NCI-H1436 treated with DMSO at 0.1 percent for 48 hours (cell line): ENCODE measurements at places on chromosomes 4 and X.

- no peak for DNase-seq
These were observed 2365.5 kb downstream of the PCDH7 start for GRCh38 chr4:33085709-33086108.

DNA sequence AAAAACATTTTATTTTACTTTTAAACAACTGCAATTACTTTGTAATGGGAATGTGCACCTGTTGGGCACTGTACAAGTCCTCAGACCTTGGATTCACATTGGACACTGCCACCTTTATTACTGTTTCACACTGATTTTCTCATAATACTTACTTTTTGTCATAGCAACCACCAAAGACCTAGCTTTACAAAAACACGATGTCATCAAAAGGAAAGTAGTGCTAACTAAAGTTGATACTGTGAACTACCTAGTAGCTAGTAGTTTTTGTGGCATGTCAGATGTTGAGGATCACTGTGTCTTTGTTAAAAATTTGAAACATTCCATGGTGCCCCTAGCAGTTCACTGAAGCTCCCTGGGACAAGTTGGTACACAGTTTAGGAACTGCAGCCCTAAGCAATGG is 62.9 kb upstream of the HOPX start:
- no peak for DNase-seq

GRCh38 chr4:57091657-57092162 is 18.5 kb downstream of the IGFBP7 start:
- no peak for DNase-seq

GRCh38 chr4:98468709-98469108 is 189.7 kb downstream of the TSPAN5 start:
- DNase-seq: no peak

DNA sequence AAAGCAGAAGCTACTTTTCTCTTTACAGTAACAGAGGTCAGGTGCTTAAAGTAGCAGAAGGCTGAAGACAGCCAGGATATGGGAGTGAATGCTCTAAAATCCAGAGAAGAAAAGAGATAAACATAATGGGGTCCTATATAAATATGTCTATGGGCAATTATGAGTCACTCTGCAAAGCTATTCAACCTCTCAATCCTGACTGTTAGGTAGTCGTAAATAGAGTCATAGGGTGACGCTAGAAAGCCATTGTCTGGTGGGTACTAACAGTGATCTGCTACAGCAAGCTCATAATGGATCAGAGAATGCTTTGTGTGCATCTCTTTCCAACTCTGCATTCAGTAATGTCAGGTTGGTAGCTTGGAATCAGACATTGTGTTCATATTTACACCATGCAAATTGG is 53.5 kb upstream of the PDE5A start:
- DNase-seq: peak; percentile 4

DNA sequence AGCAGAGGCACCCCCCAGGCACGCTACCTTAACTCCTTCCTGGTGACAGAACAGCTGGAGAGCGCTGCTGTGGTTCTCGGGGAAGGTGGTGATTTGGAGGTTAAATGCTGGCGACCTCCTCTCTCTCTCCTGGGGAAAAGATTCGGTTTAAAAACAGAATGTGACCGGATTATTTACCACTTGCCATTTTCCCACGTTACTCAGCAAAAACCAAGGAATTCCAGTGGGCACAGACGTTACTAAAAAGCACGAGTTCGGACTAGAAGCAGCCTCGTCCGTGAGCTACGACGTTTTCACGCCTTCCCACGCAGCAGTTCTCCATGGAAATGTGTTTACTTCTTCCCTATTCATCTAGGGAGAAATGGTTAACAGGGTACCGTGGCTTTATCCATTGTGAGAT is 32.3 kb upstream of the C4orf50 start:
- no peak for DNase-seq

GRCh38 chr4:21366312-21366711 is 582.3 kb downstream of the KCNIP4 start:
- DNase-seq: no peak

- peak; percentile 13 for DNase-seq
These were observed 4.8 kb downstream of the PDGFRA start for GRCh38 chr4:54233697-54234496.

DNA sequence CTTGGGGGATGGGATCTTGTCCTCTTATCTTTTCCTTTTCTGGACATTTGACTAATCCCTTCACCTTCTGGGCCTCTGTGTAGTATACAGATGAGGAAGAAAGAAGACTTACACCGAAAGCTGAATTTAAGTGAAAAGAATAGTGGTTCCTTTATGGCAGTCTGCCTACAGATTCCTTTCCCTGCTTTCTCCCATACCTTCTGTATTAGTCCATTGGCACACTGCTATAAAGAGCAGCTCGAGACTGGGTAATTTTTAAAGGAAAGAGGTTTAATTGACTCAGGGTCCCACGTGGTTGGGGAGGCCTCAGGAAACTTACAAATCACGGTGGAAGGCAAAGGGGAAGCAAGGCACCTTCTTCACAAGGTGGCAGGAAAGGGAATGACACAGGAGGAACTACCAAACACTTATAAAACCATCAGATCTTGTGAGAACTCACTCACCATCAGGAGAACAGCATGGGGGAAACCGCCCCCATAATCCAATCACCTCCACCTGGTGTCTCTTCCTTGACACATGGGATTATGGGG is 34.0 kb upstream of the CD38 start:
- no peak for DNase-seq

DNA sequence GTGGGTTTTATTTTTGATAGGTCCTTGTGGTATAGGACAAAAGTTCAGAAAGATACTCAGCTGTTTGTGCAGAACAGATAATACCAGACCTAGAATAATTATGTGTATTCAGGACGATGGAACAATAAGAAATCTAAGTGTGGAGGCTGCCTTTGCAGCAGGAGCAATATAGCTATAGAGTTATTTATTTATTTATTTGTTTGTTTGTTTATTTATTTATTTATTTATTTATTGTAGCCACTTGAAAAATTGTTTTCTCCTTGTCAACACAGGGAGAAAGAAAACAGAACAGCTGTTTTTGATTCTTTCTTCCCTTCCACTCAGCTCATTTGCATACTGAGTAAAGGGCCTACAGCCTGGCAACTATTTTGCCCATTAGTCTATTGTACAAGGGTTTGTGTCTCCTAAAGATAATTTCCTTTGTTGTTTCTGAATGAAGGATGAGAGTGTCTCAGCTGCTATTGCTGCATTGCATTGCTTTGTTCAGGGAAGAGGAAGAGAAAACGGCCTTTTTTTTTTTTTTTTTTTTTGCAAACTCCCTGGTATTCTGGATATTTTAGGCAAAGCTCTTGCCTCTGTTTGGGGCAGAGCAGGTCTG is 56.0 kb upstream of the ESX1 start:
- no peak for DNase-seq

GRCh38 chr4:177923888-177924287 is 481.7 kb upstream of the AGA start:
- DNase-seq: no peak

- no peak for DNase-seq
These were observed 102.6 kb upstream of the PRKX start for GRCh38 chrX:3815896-3816664.

DNA sequence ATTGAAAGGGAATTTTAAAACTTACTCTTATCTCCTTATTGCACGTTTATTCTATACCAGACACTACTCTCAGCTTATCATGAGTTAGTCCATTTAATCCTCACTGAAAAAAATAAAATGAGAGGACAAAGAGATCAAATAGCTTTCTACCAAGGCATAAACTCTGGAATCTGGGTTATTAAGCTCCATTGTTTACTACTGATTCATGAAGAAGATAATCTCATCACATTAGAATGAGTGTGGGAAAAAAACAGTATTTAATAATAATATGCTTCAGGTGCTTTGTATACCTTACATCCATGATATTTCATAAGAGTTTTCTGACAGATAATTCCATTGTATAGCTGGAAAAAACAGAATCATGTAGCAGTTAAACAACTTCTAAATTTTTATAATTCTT is 1092.6 kb downstream of the TECRL start:
- DNase-seq: no peak

DNA sequence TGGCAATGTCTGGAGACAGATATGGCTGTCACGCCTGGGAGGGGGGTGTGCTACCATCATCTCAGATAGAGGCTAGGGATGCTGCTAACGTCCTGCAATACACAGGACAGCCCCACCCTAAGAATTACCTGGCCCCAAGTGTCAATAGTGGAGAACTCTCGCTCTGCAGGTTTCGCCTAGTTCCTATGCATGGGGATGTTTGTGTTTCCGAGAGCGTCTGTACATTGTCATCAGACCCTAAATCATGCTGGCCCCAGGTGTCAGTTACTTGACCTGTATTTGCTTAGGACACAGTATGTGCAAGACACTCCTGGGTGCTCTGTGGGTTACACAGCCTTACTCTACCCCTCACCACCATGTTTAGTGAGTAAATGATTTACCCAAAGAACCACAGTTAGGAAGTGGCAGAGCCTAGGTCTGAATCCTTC is 90.8 kb downstream of the AFF1 start:
- DNase-seq: no peak

DNA sequence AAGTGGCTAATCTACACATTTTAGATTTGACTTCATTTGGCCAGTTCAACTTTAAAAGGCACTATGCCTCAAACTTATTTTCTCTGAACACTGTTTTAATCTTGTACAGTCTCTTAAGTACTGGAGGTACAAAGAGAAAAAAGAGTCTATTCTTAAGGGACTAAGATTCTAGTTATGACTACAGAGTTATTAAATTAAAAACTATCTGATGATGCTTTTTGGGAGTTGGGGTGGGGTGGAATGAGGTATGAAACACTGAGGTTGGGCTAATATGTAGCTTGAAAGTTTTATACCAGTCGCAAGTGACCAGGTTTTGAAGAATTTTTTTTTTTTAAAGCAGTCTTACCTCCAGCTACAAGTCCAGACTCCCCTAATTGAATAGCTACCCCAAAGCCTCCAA is 17.7 kb upstream of the GPR34 start:
- no peak for DNase-seq
